ENCODE measurements at places on chromosomes 13 and 19.

GRCh38 chr13:33127009-33127551, 110.9 kb downstream of the KL start:
- DNase-seq, result peak; percentile 76

GRCh38 chr13:110331362-110331761, 24.3 kb downstream of the COL4A2 start:
- no peak for DNase-seq

DNA sequence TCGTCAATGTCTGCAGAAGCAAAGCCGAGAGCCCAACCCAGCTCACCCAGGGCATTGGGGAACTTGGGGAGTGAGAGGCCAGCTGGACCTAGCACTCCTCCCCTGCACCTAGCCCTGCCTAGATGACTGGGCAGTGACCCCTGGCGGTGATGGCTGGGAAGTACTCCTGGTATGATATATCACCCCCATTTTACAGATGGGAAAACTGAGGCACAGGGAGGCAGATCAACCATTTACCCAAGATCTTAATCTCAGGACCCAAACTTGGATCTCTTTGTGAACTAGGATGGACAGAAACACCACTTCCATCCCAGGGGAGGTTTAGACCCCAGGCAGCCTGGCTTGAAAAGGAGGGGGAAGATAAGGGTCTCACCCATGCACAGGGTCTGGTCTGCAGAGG, 43.5 kb downstream of the CCL25 start:
- no peak for DNase-seq

DNA sequence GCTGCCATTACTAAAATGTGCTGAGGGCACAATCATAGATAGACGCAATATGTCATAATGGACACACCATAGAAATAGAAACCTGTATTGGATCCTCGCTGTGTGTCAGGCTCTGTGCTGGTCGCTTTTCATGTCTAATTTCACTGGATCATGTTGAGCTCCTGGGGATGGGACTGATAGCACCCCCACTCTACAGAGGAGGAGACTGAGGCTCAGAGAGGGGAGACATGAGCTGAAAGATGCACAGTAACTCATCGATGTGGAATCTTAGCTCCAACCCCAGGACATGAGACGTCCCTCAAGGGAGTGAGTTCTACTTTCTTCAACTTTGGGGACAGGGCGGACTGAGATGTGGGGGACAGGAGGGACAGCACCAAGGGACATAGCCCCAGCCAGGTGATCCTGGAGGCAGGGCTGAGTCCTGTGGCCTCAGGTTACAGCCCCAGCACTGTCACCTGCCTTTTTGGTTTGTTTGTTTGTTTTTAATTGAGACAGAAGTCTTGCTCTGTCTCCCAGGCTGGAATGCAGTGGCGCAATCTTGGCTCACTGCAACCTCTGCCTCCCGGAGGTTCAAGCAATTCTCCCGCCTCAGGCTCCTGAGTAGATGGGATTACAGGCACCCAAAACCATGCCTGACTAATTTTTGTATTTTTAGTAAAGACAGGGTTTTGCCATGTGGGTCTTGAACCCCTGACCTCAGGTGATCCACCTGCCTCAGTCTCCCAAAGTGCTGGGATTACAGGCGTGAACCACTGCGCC, 6.6 kb upstream of the GIPC1 start:
- DNase-seq, result no peak

DNA sequence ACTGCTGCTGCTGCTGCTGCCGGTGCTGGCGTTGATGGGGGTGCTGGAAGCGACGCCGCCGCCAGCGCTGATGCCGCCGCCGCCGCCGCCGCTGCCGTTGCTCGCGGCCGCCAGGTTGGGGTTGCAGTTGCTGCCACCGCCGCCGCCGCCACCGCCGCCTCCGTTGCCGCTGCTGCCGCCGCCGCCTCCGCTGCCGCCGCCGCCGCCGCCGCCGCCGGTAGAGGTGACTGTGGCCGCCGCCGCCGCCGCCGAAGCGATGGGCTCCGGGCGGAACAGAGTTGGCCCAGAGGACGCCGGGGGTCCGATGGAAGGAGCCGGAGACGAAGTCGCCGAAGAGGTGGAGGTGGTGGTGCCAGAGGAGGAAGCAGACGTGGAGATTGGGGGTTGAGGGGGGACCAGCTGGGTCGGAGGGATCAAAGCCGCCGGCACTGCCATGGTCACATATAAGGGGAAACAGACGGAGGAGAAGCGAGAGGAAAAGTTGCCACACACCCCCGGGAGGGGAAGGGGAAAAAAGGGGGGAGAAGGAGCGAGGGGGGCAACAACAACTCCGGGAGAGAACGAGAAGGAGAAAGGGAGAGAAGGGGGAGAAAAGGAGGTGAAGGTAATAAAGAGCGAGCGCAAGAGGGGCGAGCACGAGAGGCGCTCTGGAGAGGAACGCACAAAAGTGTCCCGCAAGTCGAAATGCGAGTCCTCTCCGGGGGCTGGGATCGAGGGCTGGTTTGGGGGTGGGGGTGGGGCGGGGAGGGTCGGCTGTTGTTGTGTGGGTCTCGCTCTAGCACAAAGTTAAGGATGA, 471 bp downstream of the DACH1 start:
- DNase-seq, result peak; percentile 59

DNA sequence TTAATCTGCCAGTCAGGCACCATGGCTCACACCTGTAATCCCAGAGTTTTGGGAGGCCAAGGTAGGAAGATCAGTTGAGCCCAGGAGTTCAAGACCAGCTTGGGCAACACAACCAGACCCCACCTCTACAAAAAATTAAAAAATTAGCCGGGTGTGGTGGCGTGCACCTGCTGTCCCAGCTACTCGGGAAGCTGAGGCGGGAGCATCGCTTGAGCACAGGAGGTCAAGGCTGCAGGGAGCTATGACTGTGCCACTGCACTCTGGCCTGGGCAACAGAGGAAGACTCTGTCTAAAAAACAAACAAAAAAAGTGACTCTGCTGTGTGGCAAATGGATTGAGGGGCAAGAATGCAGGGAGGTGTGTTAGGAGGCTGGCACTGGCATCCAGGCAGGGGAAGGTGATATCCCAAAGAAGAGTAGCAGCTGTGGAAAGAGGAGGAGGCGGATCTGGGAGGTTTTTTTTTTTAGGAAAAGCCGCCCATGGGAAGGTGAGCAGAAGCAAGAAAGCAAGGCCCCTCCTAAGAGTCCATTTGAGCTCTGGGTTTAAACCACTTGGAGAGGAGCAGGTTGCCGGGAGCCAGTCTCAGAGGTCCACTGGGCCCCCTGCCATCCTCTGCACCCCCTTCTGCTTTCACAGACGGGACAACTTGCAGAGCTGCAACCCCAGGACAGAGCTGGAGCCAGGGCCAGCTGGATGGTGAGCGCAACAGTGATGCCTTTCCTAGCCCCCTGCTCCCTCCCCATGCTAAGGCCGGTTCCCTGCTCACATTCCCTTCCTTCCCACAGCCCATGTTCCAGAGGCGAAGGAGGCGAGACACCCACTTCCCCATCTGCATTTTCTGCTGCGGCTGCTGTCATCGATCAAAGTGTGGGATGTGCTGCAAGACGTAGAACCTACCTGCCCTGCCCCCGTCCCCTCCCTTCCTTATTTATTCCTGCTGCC, 2.1 kb downstream of the HAMP start:
- no peak for DNase-seq

- no peak for DNase-seq
Measured at GRCh38 chr19:12996406-12997094, 1.3 kb downstream of the NFIX start.
